NT2/D1 (cell line): ENCODE measurements at places on chromosomes 2 and 18.

DNA sequence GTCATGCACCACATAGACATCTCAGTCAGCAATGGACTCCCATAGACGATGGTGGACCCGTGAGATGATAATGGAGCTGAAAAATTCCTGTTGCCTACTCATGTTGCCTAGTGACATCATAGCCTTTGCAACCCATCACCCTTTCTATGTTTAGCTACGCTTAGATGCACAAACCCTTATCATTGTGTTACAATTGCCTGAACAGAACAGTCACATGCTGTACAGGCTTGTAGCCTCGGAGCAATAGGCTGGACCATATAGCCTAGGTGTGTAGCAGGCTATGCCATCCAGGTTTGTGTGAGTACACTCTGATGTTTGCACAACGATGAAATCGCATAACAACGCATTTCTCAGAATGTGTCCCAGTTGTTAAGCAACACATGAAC lies 221.6 kb downstream of the ALPK2 start:
- DNase-seq = no peak

DNA sequence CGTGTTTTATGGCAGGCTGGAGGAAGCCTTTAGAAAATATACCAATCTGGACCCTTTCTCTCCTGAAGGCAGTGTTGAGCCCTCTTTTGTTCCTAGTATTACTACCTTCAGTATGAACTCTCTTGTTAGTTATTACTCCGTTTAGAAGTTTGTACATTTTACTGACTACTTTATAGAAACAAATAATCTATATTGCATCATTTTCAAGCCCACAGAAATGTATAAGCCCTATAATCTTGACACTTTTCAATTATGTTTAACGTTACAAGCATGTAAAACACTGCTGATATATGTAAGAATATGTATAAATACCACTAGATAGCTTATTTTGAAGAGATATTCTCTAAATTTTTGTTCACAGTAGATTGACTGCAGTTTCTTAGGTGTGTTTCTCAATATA lies 64.0 kb downstream of the SLC25A12 start:
- DNase-seq = no peak

DNA sequence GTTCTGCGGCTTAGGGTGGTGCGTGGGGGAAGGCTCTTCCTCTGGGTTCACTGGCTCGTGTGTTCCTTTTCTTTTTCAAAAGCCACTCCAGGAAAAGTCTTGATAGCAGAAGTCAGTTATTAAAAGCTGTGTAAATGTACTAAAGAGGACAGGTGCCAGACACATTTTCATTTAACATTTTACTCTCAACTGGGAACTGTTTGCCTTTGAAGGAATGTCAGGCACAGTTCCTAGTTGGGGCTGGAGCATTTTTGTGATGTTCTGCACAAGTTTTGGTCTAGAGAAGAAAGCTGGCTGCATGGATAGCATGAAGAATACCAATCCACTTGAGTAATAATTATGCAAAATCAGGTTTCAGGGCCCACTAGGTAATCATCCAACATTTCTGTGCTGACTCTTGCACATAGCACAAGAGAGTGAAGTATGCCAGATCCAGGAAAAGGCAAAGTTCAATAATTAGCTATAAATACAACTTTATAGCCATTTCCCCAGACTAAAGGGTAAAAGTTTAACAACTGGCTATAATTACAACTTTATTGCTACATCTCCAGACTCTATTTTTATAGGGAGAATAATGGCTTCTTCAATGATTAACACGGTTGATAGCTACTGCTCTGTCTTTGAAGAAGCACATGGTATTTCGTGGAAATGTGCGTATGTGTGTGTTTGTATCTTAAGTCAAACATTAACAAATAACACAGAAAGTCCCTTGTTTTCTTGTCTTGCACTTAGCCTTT lies 16.2 kb downstream of the SCYGR8 start:
- no peak for DNase-seq

GRCh38 chr2:52536929-52537460 lies 1230.6 kb upstream of the CHAC2 start:
- no peak for DNase-seq

DNA sequence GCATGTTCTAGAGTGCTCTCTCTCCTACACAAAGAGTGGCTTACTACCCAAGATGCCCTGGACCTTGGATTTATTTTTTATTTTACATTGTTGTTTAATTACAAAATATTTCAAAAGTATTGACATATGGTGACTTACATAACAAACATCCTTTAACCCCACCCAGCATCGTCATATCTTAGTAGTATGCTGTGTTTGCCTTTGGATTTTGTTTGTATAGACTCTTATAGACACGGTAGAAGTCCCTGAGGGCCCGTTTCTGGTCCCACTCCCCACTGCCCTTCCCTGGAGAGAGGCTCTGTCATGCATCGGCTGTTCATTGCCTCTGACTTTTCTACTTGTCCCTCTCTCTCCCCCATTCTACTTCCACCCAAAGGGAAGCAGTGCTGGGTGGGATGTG lies 112.0 kb downstream of the ZBTB7C start:
- no peak for DNase-seq

DNA sequence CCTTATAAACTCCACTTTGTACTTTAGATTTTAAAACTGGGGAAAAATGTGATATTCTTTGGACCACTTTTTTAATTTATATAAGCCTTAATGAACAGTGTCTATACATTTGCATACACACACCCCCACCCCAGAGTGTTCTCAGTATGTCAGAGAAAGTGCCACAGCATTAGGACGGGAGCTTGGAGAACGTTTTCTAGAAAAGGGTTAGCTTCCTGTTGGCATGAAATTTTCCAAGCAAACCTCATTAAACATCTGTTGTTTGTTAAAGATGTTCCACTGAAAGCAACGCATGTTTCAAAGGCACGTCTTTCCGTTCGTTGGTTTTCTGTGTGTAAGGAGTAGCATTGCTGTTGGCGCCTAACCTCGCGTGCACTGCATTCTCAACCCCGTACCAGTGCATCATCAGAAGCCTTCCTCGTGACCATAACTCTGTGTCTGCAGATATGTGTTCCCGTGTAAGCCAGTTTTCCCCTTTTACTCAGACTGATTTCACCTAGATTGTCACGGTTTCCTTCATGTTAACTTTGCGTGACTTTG lies 228.5 kb downstream of the ALPK2 start:
- no peak for DNase-seq
